ENCODE measurements at places on chromosomes 6 and 20.
A peak's percentile ranks its signal among the peaks of the same experiment; 100 is the strongest.

DNA sequence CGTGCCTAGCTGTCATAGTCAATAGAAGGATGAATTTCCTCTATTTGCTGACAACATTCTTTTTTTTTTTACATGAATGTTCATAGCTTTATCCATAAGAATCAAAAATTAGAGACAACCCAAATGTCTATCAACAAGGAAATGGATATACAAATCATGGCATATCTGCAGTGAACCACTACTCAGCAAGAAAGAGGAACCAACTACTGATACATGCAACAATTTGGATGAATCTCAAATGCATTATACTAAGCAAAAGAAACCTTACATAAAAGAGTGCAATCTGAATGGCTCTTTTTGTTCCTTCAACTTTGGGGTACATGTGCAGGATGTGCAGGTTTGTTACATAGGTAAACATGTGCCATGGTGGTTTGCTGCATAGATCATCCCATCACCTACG, 17.7 kb upstream of the MCM9 start:
- DNase-seq: no peak

- DNase-seq: no peak
Measured at GRCh38 chr20:24096864-24097450, 108.4 kb upstream of the GGTLC1 start.

DNA sequence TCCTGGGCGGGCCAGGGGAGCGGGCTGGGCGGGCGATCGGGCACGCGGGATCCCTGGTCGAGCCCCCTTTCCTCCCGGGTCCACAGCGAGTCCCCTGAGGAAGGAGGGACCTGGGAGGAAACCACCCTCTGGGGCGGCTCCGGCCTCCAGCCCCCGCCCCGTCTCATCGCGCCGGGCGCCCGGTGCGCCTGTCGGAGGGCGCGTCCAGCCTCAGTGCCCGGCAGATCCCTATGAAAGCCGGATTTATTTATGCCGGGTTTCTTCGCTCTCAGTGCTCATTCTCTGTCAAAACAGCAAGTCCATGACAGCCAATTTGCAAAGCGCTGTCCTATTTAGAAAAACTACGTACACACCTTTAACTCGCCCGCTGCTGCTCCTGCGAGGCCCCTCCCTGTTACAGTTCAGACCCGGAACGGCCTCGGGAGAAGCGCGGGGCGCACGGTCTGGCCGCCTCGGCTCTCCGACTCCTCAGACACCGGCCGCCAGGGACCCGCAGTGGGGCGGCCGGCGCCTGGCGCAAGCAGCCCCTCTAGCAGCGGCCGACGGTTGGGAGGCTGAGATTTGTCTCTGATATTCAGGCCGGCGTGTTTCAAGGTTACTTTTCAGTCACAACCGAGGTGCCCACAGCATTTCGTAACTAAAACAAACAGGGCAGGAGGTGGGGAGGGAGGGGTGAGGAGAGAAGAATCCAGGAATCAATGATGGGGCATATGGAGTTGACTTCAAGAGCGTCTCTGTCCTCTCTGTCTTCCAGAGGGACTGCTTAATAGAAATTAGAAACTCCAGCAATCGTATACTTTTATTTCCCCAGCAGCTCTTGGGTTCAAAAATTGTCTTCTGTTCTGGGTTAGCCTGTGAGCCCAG, 782 bp upstream of the FOXA2 start:
- no peak for DNase-seq

GRCh38 chr6:106135911-106136571, 49.9 kb downstream of the PRDM1 start:
- DNase-seq: no peak

GRCh38 chr6:35534407-35535170, 21.9 kb upstream of the TULP1 start:
- DNase-seq: no peak

- no peak for DNase-seq
Measured at GRCh38 chr6:51989789-51990188, 97.6 kb downstream of the PKHD1 start.

DNA sequence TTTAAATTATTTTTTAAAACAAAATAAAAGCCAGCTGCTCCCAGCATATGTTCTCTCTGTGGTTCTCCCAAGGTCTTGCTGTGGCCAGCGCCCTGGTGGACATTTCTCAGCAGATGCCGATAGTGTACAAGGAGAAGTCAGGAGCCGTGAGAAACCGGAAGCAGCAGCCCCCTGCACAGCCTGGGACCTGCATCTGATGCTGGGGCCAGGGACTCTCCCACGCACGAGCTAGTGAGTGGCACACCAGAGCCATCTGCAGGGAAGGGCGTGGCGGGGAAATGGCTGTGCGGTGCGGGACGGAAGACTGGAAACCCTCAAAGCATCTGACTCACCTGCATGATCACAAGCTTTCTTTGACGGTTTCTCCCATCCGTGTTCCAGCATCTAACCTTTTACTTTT, 16.5 kb downstream of the GFRA4 start:
- no peak for DNase-seq

GRCh38 chr20:62952373-62952967, at the start of gene SLC17A9:
Gene SLC17A9 (plus strand): TSS chr20:62952709. CDS start chr20:62952831, 122 bp downstream.
- peak; percentile 81 for DNase-seq

DNA sequence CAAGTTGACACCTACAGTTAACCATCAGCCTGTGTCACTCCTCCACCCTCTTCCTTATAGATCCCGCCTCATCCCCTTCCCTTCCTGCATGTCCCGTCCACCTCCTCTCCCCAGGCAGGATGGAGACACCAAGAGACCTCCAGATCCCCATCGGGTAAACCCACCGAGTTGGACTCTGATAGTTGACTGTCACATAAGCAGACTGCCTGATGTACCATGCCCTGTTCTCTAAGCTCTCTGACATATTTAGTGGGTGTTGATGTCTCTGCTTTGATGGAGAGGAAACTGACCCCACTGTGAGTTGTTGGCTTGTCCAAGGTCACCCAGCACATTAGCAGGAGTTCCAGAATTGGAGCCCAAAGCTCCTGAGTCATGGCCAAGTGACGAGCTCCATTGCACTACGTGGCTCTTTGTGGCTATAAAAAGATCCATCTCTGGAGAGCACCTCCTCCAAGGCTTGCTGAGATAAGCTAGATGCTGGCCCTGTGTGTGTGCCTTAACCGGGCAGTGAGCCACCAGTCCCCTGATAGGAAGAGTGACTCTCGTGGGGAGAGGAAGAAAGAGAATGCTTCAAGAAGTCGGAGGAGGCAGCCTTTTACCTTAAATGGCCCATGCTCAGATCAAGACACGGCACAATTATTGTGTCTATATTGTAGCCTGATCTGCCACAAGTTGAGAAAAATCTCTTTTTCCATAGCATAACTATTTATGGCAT, 236.0 kb upstream of the ECI2 start:
- DNase-seq: peak; percentile 86

DNA sequence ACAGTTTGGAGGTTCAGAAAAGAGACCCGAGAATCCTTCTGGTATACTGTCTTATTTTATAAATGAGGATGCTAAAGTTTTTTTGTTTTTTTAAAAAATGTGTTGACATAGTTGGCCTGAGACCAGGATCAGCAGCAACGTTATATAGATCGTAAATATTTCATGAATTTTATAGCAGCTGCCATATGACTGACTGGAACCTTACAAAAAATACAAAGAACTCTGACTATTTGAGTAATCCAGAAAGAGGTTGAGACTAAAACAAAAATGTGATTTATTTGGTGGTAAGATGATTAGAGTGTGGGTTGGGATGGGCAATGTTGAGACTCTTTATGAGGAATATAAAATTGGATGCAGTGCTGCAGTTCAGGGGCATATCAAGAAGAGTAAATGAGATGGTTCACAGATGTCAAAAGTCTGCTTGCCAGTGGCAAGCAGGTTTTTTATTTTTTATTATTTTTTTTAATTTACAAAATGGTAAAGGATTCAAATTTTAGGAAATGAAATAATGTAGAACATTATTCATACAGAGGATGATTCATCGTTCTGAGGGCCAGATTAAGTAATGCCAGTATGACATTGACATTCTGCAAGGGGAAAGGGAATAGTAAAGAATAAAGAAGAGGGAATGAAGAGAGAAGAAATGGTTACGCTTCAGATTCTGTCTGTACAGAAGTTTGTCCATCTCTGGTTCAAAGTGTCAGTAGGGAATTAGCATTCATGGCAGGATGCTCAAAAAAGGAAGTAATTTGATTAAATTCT, 58.5 kb downstream of the SCAF8 start:
- DNase-seq: no peak

GRCh38 chr20:45872626-45873025, 8.4 kb upstream of the ZSWIM1 start:
- no peak for DNase-seq

DNA sequence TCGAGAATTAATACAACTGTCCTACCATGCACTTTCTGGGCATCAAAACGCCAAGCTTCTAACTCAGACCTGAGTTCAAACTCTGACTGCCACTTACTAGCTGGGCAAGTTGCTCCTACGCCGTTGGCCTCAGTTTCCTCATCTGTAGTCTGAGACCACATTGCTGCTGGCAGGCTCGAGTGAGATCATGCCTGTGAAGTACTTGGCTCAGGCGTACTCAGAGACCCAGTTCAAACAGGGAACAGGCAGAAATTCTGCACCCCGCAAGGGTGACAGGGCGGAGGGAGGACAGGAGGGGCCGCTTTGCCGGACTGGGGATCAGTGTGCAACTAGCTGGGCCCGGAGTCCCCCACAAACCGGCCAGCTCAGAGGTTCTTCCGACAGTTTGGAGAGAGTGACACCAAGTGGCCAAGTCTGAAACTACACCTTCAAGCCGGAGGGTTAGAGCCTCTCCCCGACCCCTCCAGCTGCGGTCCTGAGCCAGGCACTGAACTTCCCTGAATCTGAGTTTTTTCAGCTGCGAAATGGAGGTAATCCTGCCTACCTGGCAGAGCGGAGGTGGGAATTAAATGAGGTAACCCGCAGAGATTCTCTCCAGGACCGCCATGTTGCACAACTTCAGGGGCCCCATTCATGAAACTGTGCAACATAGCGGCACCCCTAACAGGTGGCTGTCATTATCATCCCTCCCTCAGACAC, 46.0 kb upstream of the PTPN1 start:
- peak; percentile 67 for DNase-seq

DNA sequence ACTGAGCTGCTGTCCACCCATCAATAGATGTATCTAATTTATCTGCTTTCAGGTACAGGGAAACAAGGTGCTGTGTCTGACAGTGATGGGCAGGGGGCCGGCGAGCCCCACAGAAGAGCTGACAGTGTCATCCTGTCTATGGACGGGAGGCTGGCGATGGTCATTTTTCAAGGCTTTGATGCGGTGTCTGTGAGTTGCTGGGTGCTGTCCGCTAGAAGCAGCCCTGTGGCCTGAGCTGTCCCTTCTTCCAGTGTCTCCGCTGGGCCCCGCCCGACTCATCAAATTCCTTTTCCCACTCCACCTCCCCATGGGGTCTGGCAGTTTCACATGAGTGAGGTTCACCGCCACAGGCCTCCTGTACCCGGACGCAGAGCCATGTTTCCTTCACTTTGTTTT, 161.4 kb upstream of the PMEPA1 start:
- no peak for DNase-seq

- DNase-seq: peak; percentile 69
Measured at GRCh38 chr6:33191383-33192104, 723 bp downstream of the COL11A2 start.

GRCh38 chr6:142871910-142872331, 73.1 kb downstream of the HIVEP2 start:
- no peak for DNase-seq

DNA sequence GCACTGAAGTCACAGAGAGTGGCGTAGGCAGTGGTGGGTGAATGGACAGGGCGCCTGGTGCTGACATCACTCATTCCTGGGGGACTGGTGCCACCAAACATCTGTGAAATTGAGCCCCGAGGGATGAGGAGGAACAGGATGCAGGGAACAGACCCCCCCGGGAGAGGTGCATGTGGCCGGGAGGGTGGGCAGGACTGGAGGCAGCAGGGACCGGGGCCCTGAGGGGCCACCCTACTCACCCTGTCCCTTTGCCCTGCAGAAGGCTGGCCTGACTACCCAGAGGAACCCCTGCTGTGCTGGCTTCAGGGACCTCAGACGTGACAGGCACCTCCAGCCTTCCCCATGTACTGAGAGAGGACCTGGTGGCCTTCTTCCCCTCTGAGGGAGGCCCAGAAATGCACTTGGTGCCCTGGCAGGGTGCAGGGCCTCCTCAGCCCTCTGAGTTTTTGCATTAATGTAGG, 25.1 kb downstream of the SYNDIG1 start:
- DNase-seq: no peak

DNA sequence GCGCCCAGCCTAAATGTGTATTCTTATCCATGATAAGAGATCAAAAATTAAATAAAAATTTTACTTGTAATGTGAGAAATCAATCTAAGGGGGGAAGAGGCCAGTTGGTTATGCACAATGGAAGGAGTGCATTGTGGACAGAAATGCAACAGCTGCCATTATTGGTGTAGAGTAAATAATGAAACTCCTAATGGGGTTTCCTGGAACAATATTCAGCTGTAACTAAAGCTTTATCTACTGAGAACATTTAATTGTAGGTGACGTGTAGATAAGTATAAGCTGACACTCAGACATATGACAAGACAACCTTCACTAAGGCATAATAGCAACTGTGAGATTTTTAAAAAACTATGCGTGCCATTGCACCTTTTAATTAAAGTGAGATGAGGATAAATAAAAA, 71.4 kb downstream of the CEP57L1 start:
- DNase-seq: no peak

GRCh38 chr20:58700121-58700821, 7.7 kb downstream of the NPEPL1 start:
- DNase-seq: no peak

GRCh38 chr6:20463396-20463795, 61.7 kb downstream of the E2F3 start:
- no peak for DNase-seq

DNA sequence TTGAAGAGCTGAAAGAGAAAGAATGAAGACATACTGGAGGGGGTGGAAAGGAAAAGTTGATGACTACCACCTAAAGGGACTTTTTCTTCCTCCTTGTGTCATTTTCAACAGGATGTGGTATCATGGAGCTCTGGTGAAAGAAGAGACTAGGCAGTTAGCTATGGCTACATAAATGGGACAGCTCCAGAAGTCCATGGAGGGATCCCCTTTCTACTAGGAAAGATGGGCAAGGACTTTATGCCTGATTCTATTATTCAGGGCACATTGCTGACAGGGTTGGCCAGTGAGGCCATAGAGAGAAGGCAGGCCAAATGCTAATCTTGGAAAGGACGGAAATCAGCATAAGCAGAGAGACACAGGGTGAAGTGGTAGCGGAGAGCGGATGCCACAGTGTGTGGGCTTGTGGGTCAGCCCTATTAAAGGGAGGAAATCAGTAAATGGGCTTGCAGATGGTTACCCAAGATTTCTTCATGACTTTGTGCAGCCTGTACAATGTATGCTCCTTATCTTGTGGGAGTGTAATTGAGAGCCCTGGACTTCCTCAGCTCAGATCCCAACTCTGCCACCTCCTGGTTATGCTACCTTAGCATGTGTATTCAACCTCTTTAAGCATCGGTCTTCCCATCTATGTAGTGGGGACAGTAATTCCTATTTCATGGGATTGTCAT, 77.4 kb upstream of the TMEM170B start:
- no peak for DNase-seq

- DNase-seq: no peak
Measured at GRCh38 chr20:4369798-4370124, 351.9 kb upstream of the PRND start.
